ENCODE measurements at places on chromosomes 7 and 10.
A peak's percentile ranks its signal among the peaks of the same experiment; 100 is the strongest.

- DNase-seq: no peak
Observed at GRCh38 chr10:131567279-131568162, 256.0 kb upstream of the TCERG1L start.

DNA sequence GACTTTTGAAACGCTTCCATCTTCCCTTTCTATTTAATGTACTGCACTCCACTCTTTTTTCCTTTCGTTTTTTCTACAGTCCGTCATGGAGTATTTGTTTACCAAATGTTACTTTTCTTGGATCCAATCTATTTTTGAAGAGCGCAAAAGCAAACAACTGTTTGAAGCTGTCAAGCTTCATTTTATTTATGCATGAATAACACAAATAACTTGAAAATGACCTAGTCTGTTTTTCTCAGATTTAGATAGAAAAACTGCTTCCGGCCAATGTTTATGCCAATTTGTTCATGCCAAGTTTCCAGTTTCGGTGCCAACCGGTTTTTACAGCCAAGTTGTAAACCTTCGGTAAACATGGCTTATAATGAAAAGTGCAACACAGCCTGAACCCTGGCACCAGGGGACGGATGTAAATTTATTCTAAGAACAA, 150.9 kb upstream of the KLF6 start:
- DNase-seq: no peak

DNA sequence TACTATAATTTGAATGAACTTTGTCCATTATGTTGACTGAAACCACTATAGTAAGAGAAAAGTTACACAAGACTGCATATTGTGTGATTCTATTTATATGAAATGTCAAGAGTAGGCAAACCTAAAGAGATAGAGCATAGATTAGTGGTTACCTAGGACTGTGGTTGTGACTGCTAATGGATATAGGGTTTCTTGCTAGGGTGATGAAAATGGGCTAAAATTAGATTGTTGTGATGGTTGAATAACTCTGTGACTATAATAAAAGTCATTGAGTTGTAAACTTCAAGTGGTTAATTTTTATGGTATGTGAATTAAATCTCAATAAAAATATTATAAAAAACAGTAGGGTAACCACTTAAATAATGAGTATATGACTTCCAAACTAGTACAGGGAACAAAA, 142.9 kb upstream of the AHR start:
- DNase-seq: no peak

DNA sequence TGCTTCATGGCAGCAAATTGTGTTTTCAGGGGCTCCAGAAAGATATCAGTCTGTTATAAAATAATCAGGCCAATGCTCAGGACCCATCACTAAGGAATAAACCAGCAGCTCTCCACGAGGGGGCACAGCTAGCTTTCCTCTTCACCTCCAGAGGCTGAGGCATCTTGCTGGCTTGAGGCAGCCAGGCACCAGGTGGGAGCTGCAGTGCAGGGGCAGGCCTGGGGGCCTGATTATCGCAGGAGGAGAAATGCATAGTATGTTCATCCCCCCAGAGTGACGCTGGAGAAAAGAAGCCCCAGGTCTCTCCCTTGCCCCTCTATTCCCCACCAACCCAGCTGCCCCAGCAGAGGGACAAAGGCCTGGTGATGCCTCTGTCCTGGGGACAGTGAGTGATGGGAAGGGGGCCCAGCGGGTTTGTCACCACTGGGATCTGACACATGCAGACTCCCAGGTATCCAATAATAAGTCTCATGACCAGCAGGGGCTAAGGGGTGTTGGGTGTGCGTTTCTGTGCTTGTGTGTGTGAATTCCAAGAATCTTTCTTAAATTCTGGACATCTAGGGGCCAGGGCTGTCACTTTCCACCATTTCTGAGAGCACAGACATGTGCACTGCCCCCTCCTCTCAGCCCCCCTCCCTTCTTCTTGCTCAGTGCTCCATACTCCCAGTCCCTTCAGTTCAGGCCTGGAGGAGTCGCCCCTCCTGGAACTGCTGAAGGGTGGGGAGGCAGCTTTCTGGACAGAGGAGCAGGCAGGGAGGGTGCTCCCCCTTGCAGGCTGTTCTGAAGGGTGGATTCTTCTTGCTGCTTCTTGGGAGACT, 128.1 kb upstream of the FAM20C start:
- DNase-seq: no peak

DNA sequence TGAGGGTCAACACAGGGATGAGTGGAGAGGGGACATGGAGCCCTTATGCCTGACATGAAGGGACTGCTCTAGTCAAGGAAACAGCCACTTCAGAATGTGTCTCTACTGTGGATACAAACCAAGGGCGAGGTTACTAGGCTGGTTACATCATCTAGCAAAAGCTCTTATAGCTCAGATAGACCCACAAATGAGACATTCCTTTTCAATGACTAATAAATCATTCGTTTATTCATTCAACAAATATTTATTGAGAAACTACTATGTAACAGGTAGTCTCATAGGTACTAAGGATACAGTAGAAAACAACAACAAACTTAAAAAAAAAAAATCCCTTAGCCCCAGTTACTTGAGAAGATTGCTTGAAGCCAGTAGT, 219.5 kb downstream of the KIAA1217 start:
- no peak for DNase-seq

DNA sequence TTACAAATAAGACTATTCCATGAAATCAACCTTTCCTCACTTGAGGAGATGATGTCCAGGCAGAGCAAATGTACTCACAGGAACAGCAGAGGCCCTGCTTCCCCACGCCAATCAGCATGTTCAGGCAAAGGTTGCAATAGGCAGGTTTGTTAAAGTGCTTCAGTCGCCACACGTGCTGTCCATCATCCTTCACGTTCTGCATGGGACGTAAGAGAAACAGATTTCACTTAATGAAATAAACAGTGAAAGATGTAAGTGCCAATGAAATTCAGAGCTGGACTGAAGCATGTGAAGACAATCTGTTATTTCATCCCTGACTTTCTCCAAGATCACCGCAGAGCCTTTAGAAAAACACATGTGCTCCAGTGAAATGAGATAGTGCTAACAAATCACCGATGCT, 217.4 kb downstream of the DGKB start:
- no peak for DNase-seq

GRCh38 chr7:50308203-50308531, 3.7 kb downstream of the IKZF1 start:
- no peak for DNase-seq

DNA sequence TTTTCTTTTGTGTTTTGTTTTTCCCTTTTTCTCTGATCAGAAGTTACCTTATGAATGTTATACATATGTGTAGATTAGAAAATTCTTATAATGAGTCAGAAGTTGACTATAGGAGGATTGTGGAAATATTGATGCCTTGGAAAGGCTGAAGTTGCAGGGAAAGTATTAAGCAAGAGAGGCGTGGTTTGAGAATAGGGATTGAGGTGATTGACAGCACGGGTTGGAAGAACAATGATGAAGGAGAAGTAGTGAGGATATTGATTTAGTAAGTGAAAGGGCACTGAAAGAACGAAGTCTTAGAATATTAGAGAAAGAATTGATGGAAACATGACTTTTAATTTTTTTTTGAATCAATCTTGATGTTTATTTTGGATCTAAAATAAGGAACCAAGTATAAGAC, 176.0 kb downstream of the EXOC4 start:
- no peak for DNase-seq

- no peak for DNase-seq
Observed at GRCh38 chr7:137342265-137342664, 1.3 kb downstream of the PTN start.

GRCh38 chr10:52469970-52470705, 156.1 kb downstream of the DKK1 start:
- no peak for DNase-seq

GRCh38 chr10:58137813-58138212, 129.9 kb downstream of the IPMK start:
- DNase-seq: no peak

DNA sequence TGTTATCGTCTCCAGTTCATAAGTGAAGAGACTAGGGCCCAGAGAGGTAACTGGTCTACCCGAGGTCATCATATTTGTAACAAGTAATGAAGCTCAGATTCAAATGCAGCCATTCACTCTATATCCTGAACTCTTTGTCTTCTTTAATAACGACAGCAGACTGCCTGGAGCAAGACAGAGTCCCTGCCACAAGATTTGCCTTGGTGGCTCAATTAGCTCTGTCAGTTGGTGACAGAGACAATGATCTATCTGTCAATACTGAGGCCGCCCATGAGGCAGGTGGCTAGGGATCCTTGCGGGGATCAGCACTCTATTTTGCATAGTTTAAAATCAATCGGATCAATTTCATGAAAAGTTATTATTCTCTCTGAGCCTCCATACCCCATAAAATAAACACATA, 43.9 kb downstream of the SH3PXD2A start:
- no peak for DNase-seq

GRCh38 chr10:99325281-99325680, 3.9 kb upstream of the CNNM1 start:
- no peak for DNase-seq

DNA sequence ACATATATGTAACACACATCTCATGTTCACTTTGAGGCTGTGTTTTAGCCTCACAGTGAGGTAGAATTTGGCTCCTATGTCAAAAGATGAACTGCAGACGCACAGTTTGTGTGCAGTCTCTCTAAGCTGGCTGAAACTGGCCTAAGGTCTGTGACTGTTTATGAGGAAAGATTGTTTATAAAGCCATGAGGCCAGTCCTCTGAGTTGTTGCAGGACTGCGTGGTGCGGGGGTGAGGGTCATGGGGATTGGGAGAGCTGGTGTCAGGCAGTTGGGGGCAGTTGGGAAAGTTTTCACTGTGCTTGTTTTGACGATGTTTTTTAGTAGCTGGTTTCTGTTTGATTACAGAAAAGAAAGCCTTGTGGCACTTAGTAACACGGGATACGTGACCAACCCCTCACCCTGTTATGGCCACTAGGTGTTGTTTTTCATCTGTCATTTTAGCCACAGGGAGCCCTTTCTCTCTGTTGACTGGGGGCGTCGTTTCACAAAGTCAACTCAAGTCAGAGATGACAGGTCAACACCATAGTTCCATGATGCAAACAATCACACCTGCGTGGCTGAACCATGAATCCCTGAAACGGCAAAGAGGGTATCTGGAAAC, 310.9 kb downstream of the CCDC3 start:
- DNase-seq: no peak

DNA sequence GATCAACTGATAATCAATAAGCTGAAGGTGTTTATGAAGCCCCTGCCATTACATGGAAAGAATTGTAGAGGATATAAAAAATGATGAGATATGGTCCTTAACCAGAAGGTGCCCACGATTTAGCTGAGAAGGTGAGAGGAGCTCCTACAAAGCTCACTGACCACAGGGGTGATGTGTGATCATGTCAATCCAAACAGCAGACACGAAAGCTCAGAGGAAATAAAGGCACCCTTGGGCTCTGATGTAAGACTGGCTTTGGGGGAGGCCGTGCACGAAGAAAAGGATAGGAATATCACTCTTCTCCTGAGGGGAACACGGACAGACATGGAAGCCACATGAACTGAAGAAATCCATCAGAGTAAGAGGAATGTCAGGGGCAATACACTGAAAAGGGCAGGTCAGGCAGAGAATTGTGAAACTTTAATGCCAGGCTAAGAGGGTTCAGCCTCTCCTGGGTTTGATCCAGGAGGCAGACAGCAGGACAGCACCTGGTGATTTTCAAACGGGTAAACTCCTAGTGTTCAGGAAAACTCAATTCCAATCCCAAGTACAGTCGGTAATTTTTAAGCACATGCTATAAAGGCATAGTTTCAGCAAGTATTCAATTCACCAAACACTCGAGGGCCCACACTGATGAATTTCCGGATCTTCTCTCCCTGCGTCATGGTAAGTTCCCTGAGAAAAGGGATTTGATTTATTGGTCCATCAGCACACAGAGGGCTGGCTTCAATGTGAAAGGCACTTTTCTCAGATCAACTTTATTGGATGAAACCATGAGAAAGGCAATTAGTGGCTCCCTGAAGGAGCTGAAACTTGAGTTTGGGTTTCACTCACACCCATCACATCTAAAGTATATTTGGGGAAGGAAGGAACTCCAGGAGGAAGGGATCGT, 163.8 kb downstream of the PRPF18 start:
- no peak for DNase-seq

GRCh38 chr10:56928714-56929113, 567.7 kb upstream of the ZWINT start:
- no peak for DNase-seq

DNA sequence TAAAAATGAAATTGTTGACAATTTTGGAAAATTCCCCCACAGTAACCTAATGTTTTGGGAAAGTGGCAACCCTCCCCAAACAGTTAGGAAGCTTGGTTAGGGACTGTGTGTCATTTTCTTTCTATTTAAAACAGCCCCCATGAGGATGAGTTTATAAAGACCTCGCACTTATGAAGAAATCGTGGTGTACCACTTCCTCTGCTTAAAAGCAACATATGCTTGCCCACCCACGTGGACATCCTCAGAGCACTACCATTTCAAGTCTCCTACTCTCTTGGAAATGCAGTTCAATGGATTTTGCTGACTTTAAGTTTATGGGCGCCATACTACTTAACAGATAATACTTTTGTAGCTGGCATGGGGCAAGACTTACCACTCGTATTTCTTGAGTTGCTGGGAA, 223.8 kb downstream of the DYNC1I1 start:
- DNase-seq: no peak

GRCh38 chr10:22017283-22018020, 13.9 kb upstream of the DNAJC1 start:
- no peak for DNase-seq

GRCh38 chr10:108849688-108850087, 1073.6 kb downstream of the XPNPEP1 start:
- DNase-seq: no peak

- DNase-seq: peak; percentile 17
Observed at GRCh38 chr7:22726907-22727713, at the start of gene IL6. Gene IL6 (plus strand): TSS chr7:22727200. CDS start chr7:22727263, 63 bp downstream.

- DNase-seq: no peak
Observed at GRCh38 chr10:7572391-7572790, 94.4 kb downstream of the ITIH5 start.

DNA sequence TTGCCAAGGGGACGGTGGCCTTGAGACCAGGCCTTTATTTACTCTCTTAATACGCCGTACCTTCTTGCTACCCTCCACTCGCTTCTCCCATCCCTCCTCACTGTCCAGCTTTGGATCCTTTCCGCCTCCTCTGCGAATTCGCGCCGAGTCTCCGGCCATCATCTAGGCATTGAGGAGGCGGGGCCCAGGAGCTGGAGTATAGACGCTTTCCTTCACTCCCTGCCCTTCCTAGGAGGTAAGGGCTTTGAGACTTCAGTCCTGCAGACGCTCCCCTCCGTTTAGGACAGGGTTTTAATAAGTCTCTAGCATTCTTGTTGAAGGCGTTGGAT, 538 bp downstream of the TFAM start:
- DNase-seq: peak; percentile 30

DNA sequence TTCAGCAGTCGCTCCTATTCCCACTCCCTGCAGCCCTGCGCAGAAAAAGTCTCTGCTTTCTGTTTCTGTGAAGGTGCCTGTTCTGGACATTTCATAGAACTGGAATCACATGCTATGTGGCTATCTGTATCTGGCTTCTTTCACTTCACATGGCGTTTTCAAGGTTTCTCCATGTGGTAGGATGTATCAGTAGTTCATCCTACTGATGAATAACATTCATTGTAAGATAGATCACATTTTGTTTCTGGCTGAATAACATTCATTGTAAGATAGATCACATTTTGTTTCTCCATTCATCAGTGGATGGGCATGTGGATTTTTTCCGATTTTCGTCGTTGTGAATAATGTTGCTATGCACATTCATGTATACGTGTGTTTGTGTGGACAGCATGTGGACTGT, 44.5 kb downstream of the HSPA12A start:
- no peak for DNase-seq

- DNase-seq: no peak
Observed at GRCh38 chr7:115008465-115009114, 86.7 kb downstream of the MDFIC start.

- peak; percentile 66 for DNase-seq
Observed at GRCh38 chr10:93062514-93063143, 2.0 kb downstream of the CYP26C1 start.

- no peak for DNase-seq
Observed at GRCh38 chr10:43077421-43078171, 727 bp downstream of the RET start.

Data from stimulated activated naive CD8-positive, alpha-beta T cell treated with anti-CD3 and anti-CD28 coated beads, Interleukin-15, Interleukin-2, amounts not matched to agents 100 U/mL and 50 U/mL, for 24 hours (primary cell).